ENCODE measurements at places on chromosomes 16 and 17. TPM values are rescaled to one million over a fixed set of nuclear protein-coding genes. Genes with fewer than 3 reads are reported as not detected.

DNA sequence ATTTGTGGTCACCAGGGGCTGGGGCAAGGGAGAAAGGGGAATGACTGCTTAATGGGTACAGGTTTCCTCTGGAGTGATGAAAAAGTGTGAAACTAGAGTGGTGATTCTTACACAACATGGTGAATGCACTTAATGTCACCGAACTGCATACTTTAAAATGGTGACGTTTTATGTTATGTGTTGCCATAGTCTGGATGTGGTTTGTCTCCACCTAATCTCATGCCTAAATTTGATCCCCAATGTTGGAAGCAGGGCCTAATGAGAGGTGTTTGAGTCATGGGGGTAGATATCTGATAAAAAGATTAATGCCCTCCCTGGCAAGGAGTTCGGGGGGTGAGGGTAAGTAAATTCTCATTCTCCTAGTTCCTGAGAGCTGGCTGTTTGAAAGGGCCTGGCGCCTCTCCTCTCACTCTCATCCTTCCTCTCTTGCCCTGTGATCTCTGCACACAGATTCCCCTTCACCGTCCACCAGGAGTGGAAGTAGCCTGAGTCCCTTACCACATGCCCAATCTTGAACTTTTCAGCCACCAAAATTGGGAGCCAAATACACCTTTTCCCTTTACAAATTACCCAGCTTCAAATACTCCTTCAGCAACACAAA lies 15.3 kb downstream of the XPO6 start:
- DNase-seq: no peak

DNA sequence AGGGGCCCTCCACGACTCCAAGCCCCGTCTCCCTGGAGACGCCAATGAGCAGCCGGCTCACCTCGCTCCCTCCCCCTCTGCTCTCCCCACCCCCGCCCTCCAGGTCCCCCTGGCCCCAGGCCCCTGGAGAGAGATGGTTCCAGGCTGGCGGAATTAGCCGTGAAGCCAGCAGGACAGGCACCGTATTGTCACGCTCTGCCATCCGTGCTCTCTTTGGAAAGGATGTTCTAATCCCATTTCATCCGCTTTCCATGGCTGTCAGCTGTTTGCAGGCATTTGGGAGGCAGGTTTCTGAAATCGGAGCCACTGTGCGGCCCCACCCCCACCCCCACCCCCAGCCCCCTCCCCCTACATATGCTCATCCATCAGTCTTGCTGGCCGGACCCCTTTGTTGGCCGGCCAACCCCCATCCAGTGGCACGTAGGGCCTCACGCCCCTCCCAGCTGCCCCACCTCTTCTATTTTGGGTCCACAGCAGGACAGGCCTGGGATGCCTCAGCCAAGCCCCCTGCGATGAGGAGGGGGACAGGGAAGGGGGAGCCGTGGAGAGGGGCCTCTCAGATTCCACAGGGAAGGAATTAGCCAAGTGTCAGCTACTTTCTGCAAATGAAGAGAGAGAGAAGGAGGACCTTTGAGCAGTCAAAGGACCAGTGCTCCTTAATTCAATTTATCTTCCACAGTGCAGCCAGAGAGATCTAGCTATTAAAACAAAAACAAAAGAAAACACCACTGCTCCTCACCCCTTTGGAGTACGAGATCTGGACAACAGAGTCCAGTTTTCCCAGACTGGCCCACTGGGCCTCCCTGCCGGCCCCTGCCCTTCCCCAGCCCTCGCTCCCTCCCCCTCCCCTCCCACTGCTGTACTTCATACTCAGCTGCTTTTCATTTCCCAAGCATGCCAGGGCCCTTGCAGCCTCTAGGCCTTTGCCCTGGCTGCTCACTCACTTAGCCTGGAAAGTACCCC lies 30.7 kb downstream of the SDK2 start:
- no peak for DNase-seq

DNA sequence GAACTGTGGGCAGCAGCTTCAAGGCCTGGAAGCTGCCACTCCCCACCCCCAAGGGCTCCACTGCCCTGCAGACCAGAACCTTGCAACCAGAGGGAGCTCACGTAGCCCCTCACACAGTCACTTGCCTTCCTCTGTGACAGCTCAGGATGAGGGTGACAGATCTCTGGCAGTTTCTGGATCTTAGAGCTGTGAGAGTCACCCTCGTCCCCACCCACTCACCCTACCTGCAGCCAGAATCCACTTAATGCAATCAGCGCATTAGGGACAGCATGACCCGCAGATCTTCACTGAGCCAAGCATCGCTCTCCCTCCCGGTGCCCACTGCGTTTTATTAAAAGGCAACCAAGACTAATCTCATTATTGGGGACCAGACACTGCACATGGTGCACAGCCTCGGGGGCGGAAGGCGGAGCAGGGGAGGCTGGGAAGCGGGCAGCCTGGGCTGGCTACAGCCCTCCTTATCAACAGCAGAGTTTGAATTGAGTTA lies 3.5 kb downstream of the CYB561 start:
- DNase-seq: no peak

Gene MYH2
- total RNA-seq: 0.65 TPM

Gene DOC2B
- total RNA-seq: not detected

Measured in GM23248 (cell line).